Fibroblast of skin of back (primary cell): ENCODE measurements at places on chromosomes 3 and 15.

GRCh38 chr3:188472336-188472735 is 318.4 kb downstream of the LPP start:
- peak; percentile 74 for DNase-seq

GRCh38 chr3:126051741-126052140 is 32.2 kb downstream of the SLC41A3 start:
- DNase-seq, result no peak

DNA sequence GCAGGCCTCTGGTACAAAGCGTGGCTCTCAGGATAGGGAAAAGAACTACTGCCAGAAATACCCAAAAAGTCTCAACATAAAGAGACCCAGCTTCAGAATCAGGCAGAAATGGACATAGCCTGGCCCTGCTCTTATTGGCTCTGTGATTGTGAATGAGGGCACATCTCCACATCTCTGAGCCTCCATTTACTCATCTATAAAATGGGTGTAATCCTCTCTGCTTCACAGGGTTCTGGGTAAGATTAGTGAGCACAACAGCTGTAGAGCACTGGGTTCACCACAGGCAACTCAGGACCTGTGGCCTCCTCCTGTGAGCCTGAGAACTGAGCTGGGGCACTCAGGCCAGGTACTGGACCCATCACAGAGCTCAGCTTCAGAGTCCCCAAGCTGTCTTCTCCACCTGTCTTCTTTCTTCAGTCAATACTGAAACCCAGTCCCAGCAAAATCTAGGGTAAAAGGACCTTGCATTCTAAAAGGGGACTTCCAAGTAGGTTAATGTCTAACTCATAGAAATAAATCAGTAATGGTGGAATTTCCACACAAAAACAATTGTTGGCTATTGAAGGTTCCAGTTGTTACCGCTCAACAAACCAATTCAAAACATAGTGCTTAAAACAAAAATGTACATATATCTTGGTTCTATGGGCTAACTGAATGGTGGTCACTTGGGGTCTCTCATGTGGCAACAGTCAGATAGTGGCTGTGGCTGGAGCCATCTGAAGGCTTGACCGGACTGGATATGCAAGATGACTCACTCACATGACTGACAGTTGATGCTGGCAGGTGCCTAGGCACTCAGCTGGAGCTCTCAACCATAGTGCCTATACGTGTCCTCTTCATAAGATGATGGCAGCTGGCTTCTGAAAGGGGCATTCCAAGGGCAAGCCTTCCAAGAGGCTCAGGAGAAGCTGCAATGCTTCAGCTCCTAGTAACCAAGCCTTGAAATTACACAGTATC is 47.3 kb downstream of the TRIM42 start:
- no peak for DNase-seq

DNA sequence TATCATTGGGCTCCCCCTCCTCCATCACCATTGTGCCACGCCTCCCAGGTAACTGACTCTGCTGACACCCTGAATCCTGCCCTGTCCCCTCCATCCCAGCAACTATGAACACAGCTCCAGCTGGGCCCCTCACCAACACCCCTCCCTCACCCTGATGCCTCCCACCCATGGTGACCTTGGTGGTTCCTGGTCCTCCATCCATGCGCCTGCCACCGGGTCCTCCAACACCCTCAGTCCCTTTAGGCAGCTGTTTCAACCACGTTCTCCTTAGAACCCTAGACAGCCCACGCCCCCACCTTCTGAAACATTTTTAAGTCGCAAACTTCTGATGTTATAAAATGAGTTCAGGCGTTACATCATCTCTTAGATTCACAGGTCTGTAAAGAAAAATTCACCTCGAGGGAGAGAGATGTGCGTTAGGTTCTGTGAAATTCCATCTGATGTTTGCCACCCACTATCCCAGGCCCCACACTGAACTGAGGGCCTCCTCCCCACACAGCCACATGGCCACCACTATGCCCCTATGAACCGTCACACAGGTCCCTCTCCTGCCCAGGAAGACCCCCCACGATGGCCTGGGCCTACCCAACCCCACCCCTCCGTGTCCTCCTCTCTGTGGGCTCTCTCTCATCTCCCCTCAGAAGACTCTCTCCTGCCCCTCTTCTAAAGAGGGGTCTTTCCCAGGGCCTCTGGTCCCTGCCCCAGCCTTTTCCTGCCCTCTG is 29.8 kb downstream of the PCSK6 start:
- no peak for DNase-seq

DNA sequence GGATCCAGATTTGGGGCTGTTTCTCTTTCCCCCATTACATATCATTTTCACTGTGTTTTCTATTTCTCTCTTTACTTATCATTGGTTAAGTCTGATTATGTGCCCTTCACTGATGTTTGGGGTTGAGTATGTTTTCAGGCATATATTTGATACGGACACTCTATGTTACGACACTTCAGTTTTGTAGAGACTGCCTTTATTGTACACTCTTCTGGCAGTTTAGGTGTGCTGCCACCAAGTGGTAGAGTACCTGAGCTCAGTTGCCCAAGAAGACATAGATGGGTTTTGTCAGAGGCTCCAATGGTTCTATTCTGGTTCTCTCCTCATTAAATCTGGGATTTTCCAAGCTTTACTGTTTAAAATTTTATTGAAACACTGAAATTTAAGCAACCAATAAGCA is 255.0 kb upstream of the ROPN1 start:
- DNase-seq, result peak; percentile 18
